ENCODE measurements at places on chromosomes 6 and 20.
A peak's percentile ranks its signal among the peaks of the same experiment; 100 is the strongest.

DNA sequence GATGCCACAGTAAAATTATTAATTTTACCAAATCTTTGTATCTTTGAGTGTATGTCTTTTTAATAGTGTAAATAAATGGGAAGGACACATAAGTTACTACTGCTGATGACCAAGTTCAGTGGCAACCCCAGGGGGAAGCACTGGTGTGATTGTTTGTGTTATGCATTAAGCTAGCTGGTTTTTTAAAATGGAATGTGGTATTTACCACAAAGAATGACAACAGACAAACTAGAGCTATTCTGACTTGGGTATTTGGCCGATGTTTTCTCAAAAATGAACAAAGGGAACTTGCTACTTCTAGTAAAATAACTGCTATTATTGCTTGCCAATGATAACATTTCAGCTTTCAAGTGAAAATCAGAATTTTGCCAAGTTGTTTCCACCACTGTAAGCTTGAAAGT is 2.9 kb downstream of the FNDC1 start:
- no peaks in the 10 kb centered on the region for H3K36me3 ChIP-seq
- H3K27me3 ChIP-seq = peaks cover 50% of the 10 kb centered on the region
- H3K4me3 ChIP-seq = no peak overlapping the region
- H3K27ac ChIP-seq = no peak overlapping the region
- DNase-seq = no peak
- peaks cover 17% of the 10 kb centered on the region for H3K4me1 ChIP-seq

GRCh38 chr20:4837760-4838159 is 116.1 kb downstream of the PRND start:
- H3K4me1 ChIP-seq = peaks cover 9% of the 10 kb centered on the region
- H3K4me3 ChIP-seq = no peak overlapping the region
- H3K27me3 ChIP-seq = no peaks in the 10 kb centered on the region
- H3K36me3 ChIP-seq = no peaks in the 10 kb centered on the region
- no peak overlapping the region for H3K27ac ChIP-seq

- H3K27ac ChIP-seq = peak overlapping the region; percentile 31
- no peak overlapping the region for H3K4me3 ChIP-seq
- H3K4me1 ChIP-seq = no peaks in the 10 kb centered on the region
- peaks cover 5% of the 10 kb centered on the region for H3K27me3 ChIP-seq
- H3K36me3 ChIP-seq = no peaks in the 10 kb centered on the region
- DNase-seq = peak; percentile 66
Measured at GRCh38 chr6:169263836-169264608, 10.4 kb upstream of the THBS2 start.

DNA sequence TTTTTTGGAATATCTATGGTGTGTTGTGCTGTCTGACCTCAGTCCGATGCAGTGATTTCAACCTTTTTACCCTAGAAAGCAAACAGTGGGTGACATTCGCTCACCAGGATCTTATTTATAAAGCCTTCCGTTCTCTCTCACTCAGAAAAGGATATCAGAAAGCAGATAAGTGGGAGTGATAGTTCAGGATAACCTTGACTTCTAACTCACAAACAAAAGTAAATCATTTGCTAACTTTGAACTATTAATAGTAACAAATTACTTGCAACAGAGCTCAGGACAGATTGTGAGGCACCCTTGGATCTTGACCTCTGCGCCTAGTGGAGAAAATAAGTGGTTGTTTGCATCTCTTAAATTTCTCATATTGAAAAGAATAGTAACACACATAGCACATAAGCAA is 637.1 kb upstream of the CITED2 start:
- no peaks in the 10 kb centered on the region for H3K36me3 ChIP-seq
- no peaks in the 10 kb centered on the region for H3K27me3 ChIP-seq
- H3K4me3 ChIP-seq = no peak overlapping the region
- H3K27ac ChIP-seq = peak overlapping the region; percentile 13
- peaks cover 14% of the 10 kb centered on the region for H3K4me1 ChIP-seq
- no peak for DNase-seq

DNA sequence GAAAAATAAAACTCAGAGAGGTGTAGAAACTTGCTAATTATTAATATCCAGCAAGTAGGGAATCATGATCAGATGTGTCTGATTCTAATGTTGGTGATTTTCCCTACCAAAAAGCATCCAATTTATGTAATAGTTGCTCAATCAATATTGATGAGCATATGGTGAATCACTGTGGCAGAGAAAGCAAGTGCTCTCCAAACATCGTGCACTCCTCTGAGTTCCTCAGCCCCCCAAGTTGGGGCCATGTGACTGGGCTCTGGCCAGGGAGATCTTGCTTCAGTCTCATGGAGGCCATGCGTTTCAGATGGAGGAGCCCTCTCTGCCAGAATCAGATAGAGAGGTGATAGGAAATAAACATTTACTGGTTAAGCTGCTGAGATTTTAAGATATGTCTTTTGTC is 133.2 kb upstream of the LY86 start:
- H3K4me1 ChIP-seq = no peaks in the 10 kb centered on the region
- H3K27me3 ChIP-seq = no peaks in the 10 kb centered on the region
- H3K36me3 ChIP-seq = no peaks in the 10 kb centered on the region
- H3K27ac ChIP-seq = no peak overlapping the region
- no peak for DNase-seq

DNA sequence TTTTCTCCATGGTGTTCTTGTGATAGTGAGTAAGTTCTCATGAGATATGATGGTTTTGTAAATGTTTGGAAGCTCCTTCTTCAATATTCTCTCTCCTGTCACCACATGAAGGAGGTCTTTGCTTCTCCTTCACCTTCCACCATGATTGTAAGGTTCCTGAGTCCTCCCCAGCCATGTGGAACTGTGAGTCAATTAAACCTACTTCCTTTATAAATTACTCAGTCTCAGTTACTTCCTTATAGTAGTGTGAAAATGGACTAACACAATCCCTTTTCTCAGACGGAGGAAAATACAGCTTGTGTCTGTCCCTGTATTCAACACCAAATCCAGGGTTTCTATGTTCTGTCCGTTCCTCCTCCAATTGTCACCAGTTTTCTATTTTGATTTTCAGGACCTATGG is 181.0 kb downstream of the ALDH8A1 start:
- no peaks in the 10 kb centered on the region for H3K27me3 ChIP-seq
- no peaks in the 10 kb centered on the region for H3K36me3 ChIP-seq
- H3K27ac ChIP-seq = no peak overlapping the region
- no peak overlapping the region for H3K4me3 ChIP-seq
- DNase-seq = no peak
- H3K4me1 ChIP-seq = no peaks in the 10 kb centered on the region

GRCh38 chr20:37404461-37404890 is 58.5 kb downstream of the SRC start:
- H3K36me3 ChIP-seq = peaks cover 8% of the 10 kb centered on the region

GRCh38 chr6:114404339-114404955 is 61.6 kb upstream of the HS3ST5 start:
- H3K27me3 ChIP-seq = no peaks in the 10 kb centered on the region
- H3K4me1 ChIP-seq = no peaks in the 10 kb centered on the region
- H3K27ac ChIP-seq = no peak overlapping the region
- no peak for DNase-seq

DNA sequence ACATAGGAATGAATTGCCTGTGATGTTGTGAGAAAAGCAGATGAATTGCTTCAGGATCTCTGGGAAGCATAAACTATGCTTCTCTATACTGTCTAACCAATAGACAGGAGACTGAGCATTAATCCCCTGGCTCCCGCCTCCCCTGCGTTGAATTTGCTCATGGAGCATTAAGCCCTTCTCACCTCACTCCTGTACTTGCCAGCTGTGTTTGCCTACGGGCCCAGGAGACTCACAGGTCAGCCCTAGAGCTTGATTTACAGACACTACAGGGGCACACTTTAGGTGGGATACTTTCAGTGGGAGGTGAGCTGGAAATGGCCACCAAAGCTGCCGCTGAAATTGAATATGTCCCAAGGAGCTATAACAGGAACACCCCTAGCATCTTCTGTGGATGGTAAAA is 418.7 kb downstream of the CBLN4 start:
- no peaks in the 10 kb centered on the region for H3K27me3 ChIP-seq
- H3K36me3 ChIP-seq = no peaks in the 10 kb centered on the region
- H3K27ac ChIP-seq = no peak overlapping the region
- no peak for DNase-seq
- no peak overlapping the region for H3K4me3 ChIP-seq

DNA sequence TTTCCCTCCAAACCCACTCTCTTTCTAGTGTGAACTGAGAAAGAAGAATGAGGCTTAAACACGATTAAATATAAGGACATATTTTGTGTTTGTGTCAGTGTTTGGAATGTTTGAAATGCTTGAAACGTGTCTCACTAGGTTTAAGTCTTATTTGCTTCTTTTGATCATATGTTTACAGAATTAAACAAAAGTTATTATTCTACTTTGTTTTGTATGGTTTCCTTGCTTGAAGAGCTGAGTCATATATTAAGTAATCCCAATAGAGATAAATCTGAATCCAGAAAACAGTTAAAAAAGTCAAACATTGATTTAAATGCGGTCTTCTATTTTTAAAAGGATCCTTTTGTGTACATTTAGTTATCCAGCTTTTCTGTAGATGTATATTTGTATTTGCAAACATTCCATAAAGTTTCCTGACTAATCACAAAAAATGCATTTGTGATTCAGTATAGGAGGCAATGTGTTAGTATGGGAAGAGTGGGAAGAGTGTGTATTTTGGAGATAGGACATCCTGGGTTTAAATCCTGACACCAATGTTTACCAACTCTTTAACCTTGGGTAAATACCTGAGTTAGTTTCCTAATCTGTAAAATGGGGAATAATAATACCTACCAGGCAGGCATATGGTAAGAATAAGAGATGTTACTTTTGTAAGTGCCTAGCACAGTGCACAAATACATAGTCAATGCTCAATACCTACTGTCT is 72.9 kb downstream of the TSBP1 start:
- no peaks in the 10 kb centered on the region for H3K4me1 ChIP-seq
- no peaks in the 10 kb centered on the region for H3K36me3 ChIP-seq
- H3K27ac ChIP-seq = no peak overlapping the region
- no peak overlapping the region for H3K4me3 ChIP-seq

Measured in spleen (tissue), 13 donors.